Epithelial cell of prostate (primary cell): ENCODE measurements at places on chromosomes 4 and X.

- DNase-seq = no peak
Observed at GRCh38 chr4:111602848-111603247, 542.4 kb upstream of the FAM241A start.

DNA sequence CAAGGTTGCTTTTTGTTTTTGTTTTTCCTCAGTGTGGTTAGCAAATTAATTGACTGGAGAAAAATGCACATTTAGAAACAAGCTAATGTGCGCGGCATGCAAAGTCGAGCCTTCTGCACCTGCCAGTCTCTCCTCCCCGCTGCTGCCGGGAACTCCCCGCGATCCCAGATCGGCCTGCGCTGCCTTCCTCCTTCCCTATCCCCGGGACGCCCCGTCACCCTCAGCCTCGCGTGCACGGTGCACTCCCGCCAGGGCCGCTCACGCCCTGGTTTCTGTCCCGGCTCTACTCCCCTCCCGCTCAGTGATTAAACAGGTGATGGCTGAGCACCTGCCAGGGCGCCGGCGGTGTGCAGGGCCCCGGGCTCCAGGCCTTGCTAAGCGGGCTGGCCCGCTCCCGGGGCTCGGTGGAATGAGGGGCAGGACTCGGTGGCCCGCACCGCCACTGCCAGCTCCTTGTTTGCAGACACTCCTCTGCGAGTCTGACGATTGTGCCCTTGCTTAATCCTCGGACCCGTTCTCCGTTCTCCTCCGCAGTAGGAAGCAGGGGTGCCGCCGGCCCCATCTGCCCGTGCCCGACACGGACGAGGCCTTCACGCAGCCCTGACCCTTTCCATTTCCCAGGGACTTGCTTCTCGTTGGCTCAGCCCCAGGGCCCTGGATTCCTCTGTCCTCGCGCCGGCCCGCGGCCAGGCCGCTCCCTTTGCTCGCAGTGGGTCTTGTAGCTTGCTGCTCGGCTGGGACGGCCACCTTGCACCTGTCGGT, 143.4 kb downstream of the TRIML1 start:
- DNase-seq = no peak

DNA sequence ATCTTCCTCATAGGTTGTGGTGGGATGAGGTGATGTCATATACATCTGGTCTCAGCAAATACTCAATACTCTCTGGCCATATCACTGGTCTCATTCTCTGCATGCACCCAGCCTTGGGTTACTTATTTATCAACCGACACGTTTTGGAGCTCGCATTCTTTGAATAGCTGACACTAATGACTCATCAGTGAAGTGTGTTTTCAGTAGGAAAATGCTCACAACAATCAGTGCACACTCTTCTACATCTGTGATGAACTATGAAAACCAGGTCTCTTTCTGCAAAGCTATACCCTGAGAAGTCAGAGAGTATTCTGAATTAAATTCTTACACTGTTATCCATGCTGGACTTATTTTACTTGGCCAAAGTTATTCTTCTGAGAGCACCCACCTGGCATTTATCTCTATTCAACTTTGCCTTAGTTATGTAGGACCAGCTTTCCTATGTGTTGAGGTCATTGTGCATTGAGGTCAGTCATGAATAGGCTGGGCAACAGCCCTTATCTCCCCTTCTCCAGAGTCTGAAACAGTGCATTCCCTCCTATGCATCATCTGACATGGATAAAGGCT, 58.7 kb upstream of the DHX15 start:
- no peak for DNase-seq

DNA sequence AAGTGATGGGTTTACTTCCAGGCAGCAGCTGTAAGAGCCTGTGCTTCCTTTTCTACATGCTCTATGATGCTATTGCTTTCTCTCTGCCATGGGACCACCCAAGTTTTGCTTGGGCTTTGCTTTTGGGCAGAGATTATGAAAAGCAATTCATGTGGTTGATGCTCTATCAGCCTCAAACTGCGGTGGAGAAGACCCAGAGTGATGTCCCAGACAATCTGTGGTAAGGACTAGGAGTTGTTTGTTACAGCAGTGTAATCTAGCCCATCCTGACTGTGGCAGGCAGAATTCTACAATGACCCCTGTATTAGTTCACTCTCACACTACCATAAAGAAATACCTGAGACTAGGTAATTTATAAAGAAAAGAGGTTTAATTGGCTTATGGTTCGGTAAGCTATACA, 9.2 kb upstream of the CYTL1 start:
- DNase-seq = no peak

DNA sequence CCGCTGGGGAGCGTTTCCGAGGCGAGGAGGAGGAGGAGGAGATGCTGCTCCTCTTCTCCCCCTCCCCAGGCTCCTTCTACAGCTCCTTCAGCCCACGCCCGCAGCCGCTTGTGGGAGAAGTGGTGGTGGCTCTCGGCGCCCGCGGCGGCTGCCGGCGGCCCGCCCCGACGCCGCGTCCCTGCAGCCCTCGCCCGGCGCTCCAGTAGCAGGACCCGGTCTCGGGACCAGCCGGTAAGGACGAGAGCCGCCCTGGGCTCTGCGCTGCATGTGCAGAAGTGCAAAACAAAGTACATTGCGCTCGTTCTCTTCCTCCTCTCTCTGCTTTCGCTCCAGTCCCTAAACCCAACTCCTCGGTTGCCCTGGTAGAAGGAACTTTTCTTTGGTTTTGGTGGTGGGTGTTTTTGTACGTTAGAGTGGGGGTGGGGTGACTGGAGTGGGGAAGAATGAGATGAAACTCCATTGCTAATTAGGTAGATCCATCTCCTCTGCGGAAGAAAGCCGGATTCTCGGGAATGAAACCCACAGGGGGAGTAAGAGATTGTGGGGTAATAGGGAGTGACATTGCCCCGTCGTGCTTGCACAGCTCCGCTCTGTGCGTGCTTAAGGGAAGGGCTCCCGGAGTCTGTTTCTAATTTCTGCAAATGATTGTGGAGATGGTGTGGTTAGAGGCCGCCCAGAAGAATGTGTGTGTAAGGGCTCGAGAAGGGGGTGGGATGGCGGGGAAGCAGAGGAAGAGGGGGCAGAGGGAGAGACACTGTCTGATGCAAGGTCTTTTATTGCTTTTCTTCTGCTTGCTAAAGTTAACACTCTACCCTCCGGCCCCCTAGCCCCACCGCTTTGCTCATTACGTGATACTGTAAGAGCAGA, 677 bp downstream of the PTPN13 start:
- DNase-seq = no peak

DNA sequence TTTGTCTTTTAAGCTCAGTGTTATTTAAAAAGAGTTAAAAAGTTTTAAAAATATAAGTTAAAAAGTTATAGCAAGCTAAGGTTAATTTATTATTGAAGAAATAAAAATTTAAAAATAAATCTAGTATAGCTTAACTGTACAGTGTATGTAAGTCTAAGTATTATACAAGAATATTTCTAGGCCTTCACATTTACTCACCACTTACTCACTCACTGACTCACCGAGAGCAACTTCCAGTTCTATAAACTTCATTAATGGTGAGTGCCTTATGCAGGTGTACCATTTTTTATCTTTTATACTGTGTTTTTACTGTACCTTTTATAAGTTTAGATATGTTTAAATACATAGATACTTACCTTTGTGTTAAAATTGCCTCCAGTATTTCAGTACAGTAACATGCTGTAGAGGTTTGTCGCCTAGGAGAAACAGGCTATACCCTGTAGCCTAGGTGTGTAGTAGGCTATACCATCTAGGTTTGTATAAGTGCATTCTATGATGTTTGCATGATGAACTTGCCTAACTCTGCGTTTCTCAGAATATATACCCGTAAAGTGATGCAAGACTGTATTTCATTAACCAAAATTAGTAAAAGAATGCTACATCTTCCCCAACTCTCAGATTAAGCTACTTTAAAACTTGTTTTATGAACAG, 202.9 kb downstream of the CFAP299 start:
- DNase-seq = peak; percentile 18

DNA sequence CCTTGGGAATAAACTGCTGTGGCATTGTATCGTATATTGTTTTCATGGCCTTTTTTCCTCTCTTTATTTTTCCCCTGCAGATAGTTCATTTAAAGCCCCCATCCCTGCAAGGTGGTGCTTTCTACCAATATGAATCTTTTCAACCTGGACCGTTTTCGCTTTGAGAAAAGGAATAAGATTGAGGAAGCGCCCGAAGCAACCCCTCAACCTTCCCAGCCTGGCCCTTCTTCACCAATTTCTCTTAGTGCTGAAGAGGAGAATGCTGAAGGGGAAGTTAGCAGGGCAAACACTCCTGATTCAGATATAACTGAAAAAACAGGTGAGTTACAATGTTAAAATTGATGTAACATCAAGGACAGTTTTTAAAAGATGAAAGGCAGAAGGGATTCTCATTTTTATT, 601 bp downstream of the SMARCAD1 start:
- DNase-seq = no peak

GRCh38 chr4:90841676-90842075, 714.5 kb downstream of the CCSER1 start:
- DNase-seq = no peak

DNA sequence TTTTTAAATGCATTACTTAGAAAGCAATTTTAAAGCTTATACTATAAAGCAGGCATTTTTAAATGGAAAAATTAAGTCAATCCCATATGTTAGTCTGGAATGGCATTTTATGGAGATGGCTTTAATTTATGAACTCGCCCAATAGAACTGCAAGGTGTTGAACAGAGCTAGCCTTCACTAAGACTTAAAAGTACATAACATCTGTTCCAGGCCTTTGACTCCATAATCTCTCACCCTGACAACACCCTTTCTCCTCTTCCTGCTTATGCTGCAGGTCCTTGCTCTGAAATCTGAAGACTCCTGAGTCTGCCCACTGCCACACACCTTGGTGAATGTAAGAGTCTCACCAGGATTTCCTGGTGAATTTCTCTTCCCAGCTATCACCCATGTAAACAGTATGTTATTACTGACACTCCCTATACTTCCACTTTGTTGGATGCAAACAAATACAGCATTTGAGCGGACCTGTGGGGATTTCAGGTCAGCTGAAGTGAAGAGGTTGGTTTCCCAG, 17.7 kb upstream of the SLC39A8 start:
- no peak for DNase-seq
